Inflammatory macrophage treated with lipopolysaccharide for 1 hour (primary cell): ENCODE measurements at places on chromosomes 1 and 21.

- no peak for DNase-seq
Measured at GRCh38 chr1:204345438-204345841, 14.3 kb downstream of the PLEKHA6 start.

GRCh38 chr1:1357871-1358432 lies 403 bp downstream of the MXRA8 start:
- no peak for DNase-seq

DNA sequence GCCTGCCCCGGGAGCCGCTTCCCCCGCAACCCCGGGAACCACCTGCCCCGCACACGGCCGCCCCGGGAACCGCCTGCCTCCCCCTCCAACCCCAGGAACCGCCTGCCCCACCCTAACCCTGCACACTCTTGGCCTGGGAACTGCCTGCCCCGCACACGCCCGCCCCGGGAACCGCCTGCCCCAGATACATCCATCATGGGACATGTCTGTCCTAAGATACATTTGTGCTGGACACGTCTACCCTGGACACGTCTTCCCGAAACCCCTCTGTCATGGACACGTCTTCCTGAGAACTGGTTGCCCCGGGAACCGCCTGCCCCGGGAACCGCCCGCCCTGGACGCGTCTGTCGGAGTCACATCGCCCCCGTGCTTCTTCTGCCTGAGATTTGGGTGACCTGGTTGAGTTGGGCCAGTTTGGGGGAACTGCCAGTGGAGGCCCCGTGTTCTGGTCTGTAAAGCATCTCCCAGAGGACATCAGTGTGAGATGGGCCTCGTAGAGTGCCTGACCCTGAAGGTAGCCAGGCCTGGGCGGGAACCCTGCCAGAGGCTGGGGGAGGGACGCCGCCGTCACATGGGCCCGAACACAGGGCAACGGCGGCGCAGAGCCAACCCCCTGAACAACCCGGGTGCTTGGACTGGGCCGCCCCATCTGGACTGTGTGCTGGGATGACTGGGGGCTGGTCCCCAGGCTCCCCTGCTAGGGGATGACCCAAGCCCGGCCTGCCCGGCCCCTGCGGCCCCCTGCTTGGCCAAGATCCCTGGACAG lies 3.6 kb downstream of the PERM1 start:
- DNase-seq = no peak

DNA sequence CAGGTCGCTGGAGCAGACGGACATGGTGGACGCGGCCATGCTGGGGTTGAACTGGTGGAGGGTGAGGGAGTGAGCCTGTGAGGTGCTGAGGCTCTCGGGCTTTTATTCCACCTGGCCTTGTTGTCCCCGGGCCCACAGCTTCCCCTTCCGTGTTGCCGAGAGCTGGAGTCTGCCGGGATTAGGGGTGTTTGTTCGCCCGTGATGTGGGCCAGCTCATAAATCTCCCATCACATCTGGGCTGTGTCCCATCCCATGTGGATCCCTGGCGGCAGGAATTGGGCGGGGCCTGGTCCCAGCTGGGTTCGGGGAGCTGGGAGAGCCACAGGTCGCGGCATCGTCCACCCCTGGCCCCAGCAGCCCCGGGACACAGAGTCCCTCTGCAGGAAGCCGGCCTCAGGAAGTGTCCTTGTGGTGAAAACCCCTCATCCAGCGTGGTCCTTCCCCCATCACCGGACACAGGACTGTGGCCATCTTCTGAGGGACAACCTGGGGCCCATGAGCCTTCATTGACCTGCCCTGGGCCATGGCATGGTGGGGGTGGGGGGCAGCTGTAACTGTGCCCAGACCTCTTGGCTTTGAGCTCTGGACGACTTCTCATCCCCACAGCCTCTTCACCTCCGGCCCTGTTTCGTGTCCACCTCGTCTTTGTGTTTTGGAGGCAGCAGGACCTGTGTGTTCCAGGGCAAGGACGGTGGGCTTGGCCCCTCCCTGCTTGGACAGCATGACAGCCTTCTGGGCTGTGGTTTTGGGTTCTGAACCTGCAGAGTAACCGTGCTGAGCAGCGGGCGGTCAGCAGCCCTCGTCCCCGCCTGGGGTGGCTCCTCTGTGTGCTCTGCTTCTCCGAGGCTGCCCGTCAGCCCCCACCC lies at the start of gene KRTAP10-6:
TSS of gene KRTAP10-6 (minus strand) at position 60 of the 866 bp plus-strand sequence. CDS start at position 39, 21 bp downstream.
- DNase-seq = no peak

DNA sequence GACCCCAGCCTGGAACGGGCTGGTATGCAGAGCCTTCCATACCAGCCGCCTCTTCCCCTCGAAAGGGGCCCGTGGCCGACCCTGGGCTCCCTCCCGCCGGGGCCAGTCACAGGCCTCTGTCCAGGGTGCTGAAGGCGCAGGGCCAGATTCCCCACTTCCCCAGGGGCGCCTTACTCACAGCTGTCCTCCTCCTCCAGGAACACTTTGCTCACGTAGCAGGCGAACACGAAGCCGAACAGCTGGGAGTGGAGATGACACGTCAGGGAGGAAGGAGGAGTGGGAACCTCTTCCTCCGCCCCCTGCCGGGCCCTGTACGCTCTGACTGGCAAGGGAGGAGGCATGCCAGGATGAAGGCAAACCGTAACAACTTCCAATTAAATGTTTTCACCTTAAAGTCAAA lies 57.3 kb downstream of the NKAIN1 start:
- peak; percentile 71 for DNase-seq

- DNase-seq = peak; percentile 76
Measured at GRCh38 chr21:34989337-34990151, 59.6 kb downstream of the RUNX1 start.

GRCh38 chr1:216670118-216670883 lies 52.9 kb downstream of the ESRRG start:
- no peak for DNase-seq

GRCh38 chr1:94339206-94339927 lies 78.8 kb upstream of the ABCD3 start:
- DNase-seq = peak; percentile 40

GRCh38 chr1:182337736-182338571 lies 53.6 kb downstream of the GLUL start:
- DNase-seq = no peak

GRCh38 chr1:201346337-201346939 lies 31.0 kb downstream of the TNNT2 start:
- DNase-seq = peak; percentile 62

DNA sequence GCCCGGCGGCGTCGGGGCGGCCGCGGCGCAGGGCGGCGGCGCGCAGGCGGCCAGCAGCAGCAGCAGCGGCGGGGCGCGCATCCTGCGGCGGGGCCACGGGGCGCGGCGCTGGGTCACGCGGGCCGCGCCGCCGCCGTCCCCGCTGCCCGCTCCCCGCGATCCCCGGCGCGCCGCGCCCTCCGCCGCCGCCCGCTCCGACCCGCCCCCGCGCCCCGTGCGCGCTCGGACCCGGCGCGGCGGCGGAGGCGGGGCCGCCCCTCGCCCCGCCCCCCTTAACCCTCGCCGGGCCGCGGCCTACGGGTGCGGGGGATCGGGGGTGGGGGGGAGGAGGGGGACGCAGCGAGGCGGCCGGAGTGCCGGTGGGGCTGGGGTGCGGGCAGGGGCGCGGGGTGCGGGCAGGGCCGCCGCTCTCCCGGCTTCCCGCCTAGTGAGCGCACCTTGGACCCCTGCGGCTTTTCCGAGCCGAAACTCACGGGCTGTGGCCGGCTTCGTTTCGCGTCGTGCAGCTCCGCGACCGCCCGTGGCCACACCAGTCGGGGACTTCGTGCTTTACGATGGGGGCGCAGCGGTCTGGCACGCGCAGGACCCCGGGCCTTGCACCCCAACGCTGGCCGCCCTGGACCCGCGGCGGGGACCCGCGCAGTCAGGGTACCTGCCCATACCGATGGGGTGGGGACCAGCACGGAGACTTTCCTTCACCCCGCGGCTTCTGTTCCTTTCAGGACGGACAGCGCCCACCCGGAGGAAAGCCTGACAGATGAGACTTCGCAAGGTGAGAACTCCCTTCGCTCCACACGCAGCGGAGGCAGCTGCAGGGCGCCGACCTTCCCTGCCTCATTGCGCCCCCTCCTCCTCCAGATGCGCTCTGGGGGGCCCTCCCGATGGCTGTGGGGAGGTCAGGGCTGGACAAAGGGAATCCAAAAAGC lies at the start of gene FNDC10:
TSS of gene FNDC10 (minus strand) at position 201 of the 926 bp plus-strand sequence. CDS start at position 81, 120 bp downstream.
- no peak for DNase-seq

DNA sequence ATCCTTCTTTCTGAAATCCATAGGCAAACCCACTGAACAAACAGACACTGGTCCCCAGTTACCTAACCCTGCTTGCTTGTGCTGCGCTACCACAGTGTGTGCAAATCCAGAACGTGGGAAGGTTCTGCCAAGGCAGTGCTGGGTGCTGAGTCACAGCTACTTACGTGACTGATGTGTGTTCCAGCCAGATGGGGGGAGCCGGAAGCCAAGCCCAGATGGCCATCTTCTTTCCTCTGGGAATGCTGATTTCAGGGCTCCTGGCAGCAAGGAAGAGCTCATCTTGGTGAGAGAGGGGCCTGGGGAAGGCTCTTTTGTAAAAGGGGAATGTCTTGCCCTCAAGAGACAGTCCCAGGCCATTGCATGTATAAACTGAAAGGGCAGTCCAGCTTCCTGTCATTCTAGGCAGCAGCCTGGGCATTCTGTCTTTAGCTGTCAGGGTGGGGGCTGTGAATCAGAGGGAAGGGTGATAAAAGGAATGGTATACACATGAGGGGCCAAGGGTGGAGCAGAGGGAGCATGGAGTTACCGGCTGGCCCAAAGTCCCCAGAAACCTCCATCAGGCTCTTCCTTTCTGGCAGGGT lies 54.1 kb downstream of the CD46 start:
- peak; percentile 75 for DNase-seq

DNA sequence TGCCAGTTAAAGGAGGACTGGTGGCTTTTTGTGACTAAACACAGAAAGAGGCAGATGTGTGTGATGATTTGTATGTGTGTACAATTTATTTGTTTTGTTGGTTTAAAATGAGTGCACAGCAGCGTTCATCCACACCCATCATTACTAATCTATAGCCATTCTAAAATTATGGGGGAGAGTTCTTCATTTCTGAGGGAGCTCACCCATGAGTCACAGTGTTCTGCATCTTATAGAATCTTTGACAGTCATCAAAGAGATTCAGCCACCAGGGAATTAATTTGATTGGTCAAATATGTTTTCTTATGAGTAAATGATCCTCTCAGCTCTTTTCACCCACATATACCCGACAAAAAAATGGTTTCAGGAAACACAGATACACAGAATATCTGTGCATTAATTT lies 147.9 kb downstream of the GREM2 start:
- no peak for DNase-seq

- no peak for DNase-seq
Measured at GRCh38 chr1:153025797-153026196, 5.2 kb upstream of the SPRR1B start.

GRCh38 chr1:14980621-14981218 lies 172.8 kb upstream of the TMEM51 start:
- DNase-seq = no peak

DNA sequence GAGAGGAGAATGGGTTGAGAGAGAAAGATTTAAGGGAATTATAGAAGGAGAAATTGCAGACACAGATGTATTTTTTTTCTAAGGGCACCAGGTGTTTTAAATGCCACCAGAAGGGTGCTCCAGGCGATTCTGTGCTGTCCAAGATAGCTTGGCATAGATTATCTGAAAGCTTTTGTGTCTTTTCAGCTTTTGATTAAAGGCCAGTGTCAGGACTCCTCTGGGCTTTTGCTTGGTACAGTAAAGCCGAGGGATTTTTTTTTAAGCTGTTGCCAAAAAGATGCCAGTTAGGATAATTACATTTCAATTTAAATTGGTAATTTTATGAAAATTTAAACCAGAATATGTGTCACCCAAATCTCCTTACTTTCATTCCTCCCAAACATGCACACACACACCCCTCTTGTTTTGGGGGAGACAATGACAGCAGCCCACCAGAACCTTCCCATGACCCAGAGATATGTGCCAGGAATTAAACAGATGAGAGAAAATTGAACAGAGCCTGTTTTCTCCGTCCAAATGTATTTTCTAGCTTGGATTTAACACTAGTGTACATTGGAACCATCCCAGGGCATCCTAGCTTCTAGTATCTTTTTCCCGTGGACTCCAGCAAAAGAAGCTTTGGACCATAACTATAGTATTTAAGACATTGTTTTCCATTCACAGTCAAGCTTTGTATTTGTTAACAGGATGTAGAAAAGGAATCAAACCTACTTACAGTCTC lies 670.7 kb upstream of the CXADR start:
- no peak for DNase-seq

DNA sequence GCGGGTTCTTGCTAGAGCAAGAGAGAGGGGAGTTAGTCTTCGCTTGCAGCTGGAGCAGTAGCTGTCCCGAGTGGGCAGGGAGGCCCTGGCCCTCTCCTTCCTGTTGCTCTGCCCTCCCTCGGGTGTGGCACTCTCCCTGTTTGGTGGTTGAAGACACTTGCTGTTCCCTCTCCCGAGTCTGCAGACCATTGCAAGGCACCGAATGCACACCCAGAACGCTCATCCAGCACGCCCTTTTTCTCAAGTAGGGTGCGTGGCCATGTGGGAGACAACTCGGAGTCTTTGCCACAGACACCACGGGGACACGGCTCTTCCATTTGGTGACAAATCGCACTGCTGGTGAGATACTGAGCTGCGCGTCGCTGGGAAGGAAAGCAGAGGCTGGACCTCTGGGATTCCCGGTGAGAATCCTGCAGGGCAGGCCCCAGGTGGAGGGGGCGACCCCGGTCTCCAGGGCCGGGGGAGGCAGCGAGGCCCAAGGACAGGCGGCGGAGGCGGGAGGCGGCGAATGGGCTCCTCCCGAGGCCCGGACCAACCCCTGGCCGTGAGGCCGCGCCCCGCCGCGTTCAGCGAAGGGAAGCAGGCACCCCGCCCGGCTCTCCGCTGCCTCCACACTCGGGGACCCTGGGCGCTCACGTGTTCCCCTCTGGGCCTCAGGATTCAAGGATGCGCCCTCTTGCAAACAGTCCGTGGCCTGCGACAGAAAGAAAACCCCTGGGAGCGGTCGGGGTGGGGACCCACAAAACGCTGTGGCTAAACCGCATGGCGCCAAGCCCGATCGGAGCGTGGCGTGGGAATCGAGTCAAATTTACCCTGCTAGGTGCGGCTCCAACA lies 10.4 kb upstream of the TMEM200B start:
- no peak for DNase-seq

DNA sequence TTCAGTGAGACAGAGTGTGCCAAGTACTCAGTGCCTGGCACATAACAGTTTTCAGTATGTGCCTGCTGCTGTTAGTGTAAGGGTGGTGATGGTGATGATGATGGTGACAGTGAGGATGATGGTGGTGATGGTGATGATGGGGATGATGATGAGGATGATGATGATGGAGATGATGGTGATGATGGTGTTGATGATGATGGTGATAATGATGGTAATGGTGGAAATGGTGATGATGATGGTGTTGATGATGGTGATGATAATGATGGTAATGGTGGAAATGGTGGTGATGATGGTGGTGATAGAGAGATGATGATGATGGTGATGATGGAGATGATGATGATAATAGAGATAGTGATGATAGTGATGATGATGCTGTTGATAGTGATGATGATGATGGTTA lies 62.0 kb downstream of the AJAP1 start:
- no peak for DNase-seq

GRCh38 chr1:41662061-41662764 lies 177.7 kb upstream of the EDN2 start:
- peak; percentile 73 for DNase-seq
